ENCODE measurements at places on chromosomes 5 and 9. TPM values are rescaled to one million over a fixed set of nuclear protein-coding genes. Genes with fewer than 3 reads are reported as not detected.

Gene GRM6
- total RNA-seq: not detected

Gene SPINK4
- not detected for total RNA-seq

Gene SOX30
- total RNA-seq: not detected

Gene ZNF484
- total RNA-seq: 28.4 TPM

Gene AK6
- 20.5 TPM for total RNA-seq

Gene GLRA1
- not detected for total RNA-seq

Gene PCDHGA7
- total RNA-seq: 5.1 TPM

Gene SPATA31A3
- total RNA-seq: not detected

Gene SLC46A2
- total RNA-seq: not detected

Gene ELOVL7
- total RNA-seq: 15.2 TPM

Gene ANKRD18B
- 2.0 TPM for total RNA-seq

Gene MYMK
- not detected for total RNA-seq

Gene PPP3R2
- total RNA-seq: not detected

Gene CCL27
- total RNA-seq: 1.1 TPM

Gene CTNND2
- total RNA-seq: 0.22 TPM

Gene RNF224
- not detected for total RNA-seq

Gene PCDHA12
- total RNA-seq: 6.9 TPM

Gene C5orf52
- total RNA-seq: not detected

Gene LMX1B
- total RNA-seq: 2.3 TPM

Gene SPATA6L
- total RNA-seq: 21.0 TPM

Gene CORO2A
- 3.5 TPM for total RNA-seq

Gene FOXD4L5
- total RNA-seq: 0.54 TPM

Gene MARVELD2
- 78.4 TPM for total RNA-seq

Gene CDH9
- not detected for total RNA-seq

Gene KCTD16
- total RNA-seq: 2.3 TPM

Gene ACTL7B
- total RNA-seq: not detected

Gene SGCD
- 8.8 TPM for total RNA-seq

Gene FOXD4L4
- total RNA-seq: 0.33 TPM

Gene PNPLA7
- 23.6 TPM for total RNA-seq

Gene NMUR2
- 1.9 TPM for total RNA-seq

Gene TMEM8B
- total RNA-seq: 17.4 TPM

Gene ZBED3
- 14.9 TPM for total RNA-seq

Gene SLC1A3
- total RNA-seq: 9.3 TPM

Gene PCDHB4
- 8.7 TPM for total RNA-seq

Gene FCN2
- total RNA-seq: 0.93 TPM

Gene PDZD2
- 1.8 TPM for total RNA-seq

Gene CMYA5
- 33.9 TPM for total RNA-seq

Gene DDX4
- not detected for total RNA-seq

Gene WHRN
- total RNA-seq: 9.4 TPM

Gene C5orf58
- not detected for total RNA-seq

Gene MPDZ
- total RNA-seq: 48.9 TPM

Gene IDNK
- 17.2 TPM for total RNA-seq

Gene OR1J2
- not detected for total RNA-seq

Gene CDO1
- total RNA-seq: 4.0 TPM

Gene FUT7
- not detected for total RNA-seq

Gene TMEM215
- not detected for total RNA-seq

Gene TRIM32
- total RNA-seq: 20.2 TPM

Gene CSF1R
- total RNA-seq: 14.1 TPM
